Lower leg skin (tissue), 4 donors: ENCODE measurements at places on chromosomes 12 and 14.

- no peak for DNase-seq
Measured at GRCh38 chr14:24843494-24843893, 206.5 kb downstream of the STXBP6 start.

DNA sequence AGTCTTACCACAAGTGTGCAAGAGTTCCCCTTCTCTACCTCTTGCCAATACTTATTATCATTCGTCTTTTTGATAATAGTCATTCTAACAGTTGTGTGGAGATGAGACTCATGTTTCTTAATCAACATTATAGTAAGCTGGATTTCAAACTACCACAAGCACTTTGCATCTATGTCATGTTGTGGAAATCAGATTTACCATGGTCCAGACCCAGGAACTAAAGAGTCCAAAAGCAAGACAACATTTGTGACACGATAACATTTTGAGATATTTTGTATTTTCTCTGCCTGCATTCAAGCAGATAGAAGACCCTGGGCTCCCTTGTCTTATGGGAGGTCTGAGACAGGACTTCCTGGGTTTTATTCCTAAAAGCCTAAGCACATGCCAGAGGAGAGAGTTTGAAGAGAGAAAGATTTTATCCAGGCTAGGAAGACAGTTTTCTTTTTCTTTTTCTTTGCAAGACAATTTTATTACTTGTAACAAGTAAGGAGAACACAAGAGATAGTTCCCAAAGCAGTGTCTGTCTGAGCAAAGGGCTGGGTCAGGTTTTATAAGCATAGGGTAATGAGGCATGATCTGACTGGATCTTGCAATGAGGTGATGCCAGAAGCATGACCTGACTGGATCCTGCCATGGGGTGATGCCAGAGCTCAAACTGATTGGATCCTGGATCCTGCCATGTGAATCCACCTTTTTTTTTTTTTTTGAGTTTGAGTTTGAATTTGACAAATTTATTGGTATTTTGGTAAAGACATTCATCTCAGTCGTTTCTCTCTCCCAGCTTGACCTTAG lies 180.5 kb upstream of the HMGA2 start:
- no peak for DNase-seq

GRCh38 chr12:54890339-54890738 lies 36.0 kb downstream of the MUCL1 start:
- DNase-seq, result no peak

- no peak for DNase-seq
Measured at GRCh38 chr12:84822525-84822924, 90.1 kb downstream of the SLC6A15 start.

DNA sequence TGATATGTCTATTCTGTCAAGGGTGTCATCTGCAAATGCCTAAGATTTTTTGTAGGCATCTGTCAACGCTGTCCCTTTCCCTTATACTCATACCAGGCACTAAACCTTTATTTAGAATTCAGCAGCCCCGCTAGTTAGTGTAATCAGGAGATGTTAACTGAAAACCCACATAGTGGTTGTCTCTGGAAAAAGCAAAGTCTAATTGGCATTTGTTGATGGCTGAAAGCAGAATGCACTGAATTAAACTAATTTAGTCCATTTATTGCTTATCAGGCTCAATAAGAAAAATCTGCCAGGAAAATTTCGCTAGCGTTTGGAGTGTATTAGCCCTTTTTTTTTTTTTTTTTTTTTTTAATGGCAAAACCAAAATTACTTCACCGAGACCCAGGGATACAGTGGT lies 34.5 kb downstream of the TDP1 start:
- no peak for DNase-seq

GRCh38 chr12:46209914-46210872 lies 58.6 kb downstream of the SLC38A1 start:
- DNase-seq, result no peak

- no peak for DNase-seq
Measured at GRCh38 chr12:93738199-93739058, 61.3 kb downstream of the CRADD start.

GRCh38 chr14:59069163-59069854 lies 119.2 kb upstream of the DAAM1 start:
- no peak for DNase-seq

DNA sequence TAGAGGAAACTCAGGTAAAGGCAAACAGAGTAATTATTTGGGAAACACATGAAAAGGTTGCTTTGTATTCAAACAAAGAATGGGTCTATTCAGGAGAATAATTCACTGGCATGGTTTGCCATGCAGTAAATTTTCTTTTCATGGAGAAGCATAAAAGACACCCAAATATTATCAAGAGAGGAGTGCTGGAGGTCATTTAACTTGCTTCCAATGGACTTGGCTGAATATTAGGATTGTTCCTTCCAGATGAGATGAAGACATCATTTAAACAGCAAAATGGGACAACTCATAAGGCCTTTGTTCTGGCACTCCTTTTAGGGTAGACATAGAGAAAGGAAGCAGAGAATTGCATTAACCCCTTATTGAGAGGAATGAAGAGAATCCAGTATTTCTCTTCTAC lies 38.7 kb downstream of the WIF1 start:
- DNase-seq, result no peak

GRCh38 chr12:85765453-85765869 lies 70.7 kb downstream of the RASSF9 start:
- DNase-seq, result no peak

DNA sequence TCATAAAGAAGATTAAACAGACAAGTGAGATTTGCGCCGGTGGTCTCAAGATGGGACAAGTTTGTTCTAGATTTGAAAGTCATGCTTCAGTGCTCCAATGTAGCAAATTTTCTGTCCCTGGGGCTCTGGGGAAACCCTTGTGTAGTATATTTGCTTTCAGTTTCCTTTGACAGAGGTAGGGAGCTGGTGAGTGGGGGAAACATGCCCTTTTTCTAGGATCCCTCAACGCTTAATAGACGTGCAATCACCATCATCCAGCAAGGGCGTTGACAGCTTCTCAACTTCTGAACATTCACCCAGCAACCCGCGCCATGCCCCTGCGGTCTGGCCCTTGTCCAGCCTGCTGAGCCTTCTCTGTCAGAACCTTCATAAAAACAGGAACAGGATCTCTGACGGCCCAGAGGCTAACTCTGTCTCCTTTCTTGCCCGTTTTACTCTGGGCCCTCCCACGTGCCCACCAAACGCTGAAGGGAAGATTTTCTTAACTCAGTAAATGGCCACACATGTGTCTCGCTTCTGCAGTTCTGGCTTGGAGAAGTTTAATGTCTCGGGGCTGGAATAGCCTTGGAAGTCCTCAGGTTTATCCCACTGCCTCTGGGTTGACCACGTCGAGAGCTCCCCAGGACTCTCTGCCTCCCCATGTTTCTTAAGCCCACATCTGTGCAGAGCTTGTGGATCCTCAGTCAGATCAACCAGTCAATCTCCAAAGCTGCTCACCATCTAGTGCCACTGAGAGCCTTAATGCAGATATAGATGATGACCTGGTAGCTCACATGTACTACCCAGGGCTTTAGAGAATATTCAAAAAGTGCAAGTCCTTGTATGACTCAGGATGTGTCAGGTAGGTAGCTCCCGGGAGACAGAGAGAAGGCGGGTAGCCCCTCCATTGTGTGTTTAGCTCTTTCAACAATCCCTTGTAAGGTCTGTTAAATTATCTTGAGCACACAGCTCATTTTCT lies 58.1 kb upstream of the CCND2 start:
- peak; percentile 59 for DNase-seq

DNA sequence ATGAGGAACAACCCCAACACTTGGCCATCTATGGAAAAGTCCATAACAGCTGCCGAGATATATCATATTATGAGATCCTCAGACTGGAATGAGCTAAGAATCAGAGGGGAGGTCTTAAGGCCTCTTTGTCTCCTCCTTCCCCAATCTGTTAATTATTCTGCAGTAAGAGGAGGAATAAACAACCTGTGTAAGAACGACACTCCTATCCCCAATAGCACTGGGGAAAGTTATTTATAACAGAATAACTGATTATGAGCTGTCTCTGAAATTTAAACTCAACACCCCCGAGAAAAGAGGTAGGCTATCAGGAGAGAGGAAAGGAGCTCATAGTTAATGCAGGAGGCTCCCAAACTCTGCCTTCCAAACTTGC lies 68.0 kb downstream of the NIN start:
- DNase-seq, result no peak
